ENCODE measurements at places on chromosomes 1 and 21.

GRCh38 chr1:95889400-95889799 lies 655.4 kb downstream of the RWDD3 start:
- DNase-seq = no peak

GRCh38 chr1:218408942-218409341 lies 63.8 kb downstream of the TGFB2 start:
- DNase-seq = no peak

- DNase-seq = peak; percentile 57
Observed at GRCh38 chr1:119141020-119141424, 569 bp upstream of the WARS2 start.

DNA sequence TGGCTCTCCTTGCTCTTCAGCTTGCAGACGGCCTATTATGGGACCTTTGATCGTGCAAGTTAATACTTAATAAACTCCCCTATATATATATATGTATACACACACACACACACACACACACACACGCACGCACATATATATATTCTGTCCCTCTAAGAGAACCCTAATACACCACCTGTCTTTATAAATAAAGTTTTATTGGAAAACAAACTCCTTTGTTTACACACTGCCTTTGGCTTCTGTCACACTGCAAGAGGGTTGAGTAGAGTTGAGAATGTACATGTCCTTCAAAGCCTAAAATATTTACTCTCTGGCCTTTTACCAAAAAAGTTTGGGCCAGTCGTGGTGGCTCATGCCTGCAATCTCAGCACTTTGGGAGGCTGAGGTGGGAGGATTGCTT lies 26.2 kb upstream of the SIM2 start:
- no peak for DNase-seq

GRCh38 chr1:170321113-170321512 lies 175.4 kb downstream of the NTMT2 start:
- DNase-seq = no peak

DNA sequence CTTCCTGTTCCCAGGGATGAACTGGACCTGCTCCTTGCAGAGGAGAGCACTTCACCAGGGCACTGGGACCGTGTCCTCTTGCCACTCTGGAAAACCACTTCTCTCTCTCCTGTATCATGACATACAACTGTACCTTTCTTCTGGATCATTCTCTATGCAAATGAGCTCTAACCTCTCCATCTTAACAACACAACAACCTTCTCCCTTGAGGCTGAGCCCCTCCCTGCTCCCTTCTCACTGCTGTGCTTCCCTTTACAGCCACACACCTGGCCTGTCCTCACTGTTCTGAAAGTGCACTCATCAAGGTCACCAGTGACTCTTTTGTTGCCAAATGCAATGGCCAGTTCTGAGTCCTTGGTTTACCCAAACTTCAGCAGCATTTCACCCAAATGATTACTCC lies 54.5 kb upstream of the MRPS6 start:
- no peak for DNase-seq

DNA sequence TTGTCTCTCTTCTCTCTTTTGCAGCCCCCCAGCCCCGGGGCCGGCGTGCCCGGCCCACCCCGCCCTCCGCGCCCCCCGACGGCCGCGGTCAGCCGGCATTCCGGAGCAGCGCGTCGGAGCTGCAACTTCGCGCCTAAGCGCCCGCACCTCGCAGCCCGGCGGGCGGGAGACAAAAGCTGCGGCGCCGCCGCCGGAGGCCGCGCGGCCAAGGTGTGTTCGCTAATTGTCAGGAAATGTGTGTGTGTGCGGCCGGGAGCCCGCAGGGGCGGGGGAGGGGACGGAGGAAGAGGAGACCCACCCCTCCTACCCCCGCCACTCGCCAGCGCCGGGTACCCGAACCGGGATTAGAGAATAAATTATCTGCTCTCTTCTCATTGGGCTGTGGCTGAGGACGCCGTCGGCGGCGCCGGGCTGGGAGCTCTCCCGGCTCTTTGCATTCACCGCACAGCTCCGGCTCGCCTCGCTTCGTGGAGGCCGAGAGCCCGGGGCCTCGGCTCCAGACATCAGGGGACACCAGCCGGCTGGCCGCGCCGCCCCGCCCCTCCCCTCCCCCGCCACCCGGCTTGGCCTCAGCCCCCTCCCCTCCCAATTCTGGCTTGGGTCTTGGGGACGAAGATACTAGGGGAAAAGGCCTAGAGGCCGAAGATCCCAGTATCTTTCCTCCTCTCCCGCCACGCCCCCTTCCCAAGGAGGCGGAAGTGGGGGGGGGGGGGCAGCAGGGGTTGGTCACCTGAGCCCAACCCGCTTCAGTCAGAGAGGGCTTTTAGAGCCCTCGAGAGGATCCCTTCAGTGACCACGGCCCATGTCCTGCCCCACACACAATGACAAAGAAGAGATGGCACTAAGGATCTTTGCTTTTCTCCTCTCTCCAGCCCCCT lies 1.3 kb upstream of the BLACAT1 start:
- DNase-seq = no peak

DNA sequence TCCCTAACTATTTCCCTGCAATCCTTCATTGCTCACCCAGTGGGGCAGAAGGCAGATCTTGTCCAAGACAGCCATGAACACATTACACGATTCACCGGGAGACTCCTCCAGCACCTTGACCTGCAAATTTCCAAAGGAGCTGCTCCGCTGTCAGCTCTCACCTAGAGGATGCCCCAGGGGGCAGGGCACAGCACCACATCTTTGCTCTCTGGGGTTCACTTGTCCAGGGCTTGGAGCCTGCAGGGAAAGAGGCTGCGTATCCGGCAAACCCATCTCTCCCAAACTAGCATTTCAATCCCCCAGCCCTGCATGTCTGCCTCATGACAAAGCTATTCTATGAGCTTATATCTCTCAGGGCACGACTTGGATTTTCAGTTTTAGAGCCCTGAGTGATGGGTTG lies 35.1 kb upstream of the OLIG2 start:
- no peak for DNase-seq

DNA sequence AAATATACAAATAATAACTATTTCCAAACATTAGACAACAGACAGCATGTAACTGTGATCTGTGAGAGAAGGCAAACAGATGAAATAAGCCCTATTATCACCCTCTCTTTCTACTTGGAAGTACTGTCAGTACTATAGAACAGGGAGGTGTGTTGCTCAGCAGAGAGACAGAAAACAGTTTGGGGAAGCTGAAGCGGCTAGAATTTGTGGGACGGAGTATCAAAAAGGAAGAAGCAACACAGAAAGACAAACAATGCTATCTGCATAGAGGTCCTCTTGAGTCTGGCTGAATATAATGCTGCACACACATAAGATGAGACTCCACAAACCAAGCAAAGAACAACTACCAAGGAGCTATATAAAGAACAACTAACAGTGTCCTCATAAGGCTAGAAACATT lies 59.4 kb downstream of the ZZZ3 start:
- DNase-seq = no peak

DNA sequence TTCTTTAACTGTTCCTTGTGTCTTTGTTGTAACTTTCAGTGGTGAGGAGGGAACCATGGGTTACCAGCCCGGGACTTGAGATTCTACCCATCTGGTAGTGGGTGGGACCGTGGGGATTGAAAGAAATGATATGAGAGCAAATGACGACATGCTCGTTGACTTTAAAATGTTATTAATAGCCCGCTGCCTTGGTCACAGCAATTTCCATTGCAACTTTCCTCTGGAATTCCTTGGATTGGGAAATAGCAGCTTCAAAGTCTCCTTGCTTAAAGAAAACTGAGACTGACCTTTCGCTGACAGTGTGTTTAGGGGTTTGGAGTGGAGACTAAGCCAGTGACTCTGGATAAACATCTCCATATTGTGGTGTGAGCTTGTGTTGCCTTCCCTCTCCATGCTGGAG lies 44.2 kb upstream of the MARK1 start:
- DNase-seq = no peak

GRCh38 chr21:45003331-45004058 lies 63.7 kb downstream of the SLX9 start:
- no peak for DNase-seq

- DNase-seq = no peak
Observed at GRCh38 chr1:76939817-76940216, 72.5 kb downstream of the ST6GALNAC5 start.

DNA sequence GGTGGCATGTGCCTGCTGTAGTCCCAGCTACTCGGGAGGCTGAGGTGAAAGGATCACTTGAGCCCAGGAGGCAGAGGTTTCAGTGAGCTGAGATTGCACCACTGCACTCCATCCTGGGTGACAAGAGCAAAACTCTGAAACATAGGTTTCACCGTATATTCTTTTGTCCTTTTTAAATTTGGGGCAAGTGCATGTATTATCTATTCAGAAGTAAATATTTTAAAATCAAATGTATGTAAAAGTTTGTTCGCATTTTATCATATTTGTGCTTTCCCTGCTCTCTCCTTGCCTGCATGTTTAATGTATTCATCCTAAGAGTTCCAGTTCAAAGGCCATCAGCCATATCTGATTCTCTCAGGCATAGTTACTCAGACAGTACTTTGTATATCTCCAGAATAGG lies 7.9 kb upstream of the UFC1 start:
- DNase-seq = no peak

DNA sequence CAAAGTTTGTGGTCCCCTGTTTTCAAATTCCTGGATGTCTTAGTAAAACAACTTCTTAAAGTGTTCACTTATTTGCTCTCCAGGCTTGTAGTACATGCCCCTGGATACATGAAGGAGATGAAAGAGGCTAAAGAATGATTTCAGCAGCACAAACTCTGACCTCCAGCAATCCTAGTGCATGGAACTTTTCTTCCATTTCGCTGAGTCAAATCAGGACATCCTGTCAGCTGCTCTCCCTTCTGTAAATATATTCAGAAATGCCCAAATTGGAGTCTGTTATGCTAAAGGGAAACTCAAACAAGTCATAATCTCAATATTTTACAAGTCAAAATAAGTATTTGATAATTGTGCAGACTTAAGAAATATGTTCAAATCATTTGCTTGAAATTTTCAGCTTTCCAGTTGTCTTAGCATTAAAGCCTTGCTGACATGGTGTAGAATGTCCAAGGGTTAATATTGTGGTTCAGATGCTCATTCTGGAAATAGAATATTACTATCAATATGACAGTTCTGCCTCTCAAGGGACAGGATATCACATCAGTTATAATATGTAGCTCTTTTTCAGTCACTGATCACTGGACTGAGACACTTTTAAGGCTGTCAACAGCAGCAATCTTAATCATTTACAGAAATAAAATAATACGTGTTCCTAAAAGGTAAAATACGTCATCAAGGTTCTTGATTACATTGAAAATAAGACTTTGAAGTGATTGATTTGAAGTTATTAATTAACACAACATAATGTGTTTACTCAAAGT lies 1157.3 kb downstream of the PLA2G4A start:
- no peak for DNase-seq

DNA sequence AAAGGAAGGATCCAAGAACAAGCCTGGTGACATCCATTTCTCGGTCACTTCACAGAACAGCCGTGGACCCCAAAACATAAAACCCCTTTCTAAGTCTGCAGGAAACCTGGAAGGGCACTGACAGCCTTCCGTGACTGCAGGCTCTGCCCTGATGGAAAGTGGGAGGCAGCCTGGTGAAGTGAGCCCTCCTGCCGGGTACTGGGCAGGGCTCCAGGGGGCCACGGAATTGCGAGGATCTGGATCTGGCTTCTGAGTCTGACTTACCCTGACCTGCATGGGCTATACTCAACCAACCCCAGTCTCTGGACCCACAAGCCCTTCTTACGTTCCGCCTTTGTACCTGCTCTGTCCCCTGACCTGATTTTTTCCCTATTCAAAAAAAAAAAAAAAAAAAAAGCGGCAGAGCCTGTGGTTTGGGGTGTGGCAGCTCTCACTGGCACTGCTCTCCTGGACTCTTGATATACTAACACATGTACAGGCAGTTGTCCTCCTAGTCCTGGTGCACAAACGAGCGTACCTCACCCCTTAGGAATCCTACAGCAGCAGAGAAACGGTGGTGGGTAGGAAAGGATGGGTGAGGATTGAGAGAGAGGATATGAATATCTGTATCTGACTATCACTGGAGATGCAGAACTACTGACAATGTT lies 82.9 kb downstream of the BEND5 start:
- DNase-seq = no peak

Data from activated naive CD4-positive, alpha-beta T cell treated with anti-CD3 and anti-CD28 coated beads, Interleukin-2, amount 10 ng/mL, durations not matched to agents 7 days and 5 days (primary cell).